ENCODE measurements at places on chromosomes 12 and 14.

DNA sequence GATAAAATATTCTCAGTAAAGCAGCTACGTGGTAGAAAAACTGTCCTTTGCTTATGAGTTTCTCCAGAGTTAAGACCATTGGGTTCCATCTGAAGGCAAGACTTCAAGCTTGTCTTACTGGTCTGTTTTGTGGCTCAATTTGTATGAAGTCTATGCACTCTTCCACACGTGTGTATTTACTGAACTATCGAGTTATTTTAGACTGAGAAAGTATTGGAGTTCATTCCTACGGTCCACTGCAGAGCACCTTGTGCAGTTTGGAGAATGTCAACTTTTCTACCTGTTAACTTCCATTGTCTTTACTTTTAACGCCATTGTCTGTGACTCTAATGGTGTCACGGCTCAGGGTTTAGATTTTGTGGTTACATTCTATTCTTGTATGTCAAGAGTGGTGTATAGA is 3.7 kb downstream of the HIF1A start:
- no peak for DNase-seq

- no peak for DNase-seq
Observed at GRCh38 chr12:26017484-26018211, 59.2 kb downstream of the RASSF8 start.

DNA sequence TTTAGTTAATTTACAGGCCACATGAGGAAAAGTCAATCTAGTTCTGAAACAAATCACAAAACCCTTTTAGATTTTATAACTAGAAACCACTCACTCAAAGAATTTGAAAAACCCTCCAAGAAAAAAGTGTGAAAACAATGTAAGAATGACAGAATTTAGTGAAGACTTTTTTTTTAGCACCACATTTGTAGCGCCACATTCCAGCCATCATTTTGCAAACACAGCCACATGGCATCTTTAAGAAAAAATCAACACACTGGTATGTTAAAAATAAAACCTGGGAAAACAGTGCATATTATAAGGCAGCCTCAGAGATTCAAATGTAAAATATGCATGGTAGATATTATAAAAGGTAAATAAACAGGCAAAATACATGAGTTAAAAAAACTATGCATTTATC is 22.3 kb upstream of the ALX1 start:
- DNase-seq, result no peak

DNA sequence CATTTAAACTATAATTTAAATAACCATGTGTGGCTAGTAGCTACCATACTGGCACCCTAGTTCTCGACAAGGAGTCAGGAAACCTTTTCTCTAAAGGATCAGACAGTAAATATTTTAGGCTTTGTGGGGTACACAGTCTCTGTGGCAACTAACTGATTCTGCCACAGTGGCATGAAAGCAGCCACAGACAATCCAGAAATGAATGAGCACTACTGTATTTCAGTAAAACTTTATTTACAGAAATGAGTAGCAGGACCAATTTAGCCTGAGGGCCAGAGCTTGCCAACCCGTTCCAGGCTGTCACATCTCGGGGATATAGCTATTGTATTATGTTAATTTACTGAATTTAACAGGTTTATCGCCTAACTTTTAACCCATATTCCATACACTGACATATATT is 278.7 kb downstream of the ITPR2 start:
- no peak for DNase-seq

GRCh38 chr14:63504648-63505047 is 38.5 kb downstream of the PPP2R5E start:
- no peak for DNase-seq

DNA sequence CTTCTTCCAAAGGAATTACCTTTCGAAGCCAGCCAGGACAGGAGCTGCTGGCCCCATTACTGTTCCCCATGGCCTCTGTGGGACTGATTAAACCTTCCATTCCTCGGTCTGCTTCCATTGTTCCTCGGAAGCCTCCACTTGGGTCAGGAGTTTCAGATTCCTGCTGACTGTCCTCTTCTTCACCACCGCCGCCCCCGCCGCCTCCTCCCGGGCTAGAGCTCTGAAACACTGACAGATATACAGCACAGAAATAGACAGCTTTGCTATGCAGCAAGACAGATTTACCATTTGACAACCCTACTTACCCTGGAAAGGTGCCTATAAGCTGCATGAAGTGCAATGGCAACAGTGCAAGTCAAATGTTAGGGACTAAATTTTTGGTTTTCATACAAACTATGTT is 21.8 kb downstream of the ZC2HC1C start:
- no peak for DNase-seq

DNA sequence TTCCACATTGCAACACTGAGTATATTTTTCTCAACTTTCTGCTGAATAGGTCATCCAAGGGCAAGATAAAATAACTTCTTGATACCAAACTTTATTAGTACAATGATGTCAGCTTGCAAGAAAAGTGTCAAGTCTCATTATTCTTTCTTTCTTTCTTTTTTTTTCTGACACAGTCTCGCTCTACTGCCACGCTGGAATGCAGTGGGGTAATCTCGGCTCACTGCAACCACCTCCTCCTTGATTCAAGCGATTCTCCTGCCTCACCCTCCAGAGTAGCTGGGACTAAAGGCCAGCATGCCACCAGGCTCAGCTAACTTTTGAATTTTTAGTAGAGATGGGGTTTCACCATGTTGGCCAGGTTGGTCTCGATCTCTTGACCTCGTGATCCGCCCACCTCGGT is 523.4 kb downstream of the FSCB start:
- no peak for DNase-seq

DNA sequence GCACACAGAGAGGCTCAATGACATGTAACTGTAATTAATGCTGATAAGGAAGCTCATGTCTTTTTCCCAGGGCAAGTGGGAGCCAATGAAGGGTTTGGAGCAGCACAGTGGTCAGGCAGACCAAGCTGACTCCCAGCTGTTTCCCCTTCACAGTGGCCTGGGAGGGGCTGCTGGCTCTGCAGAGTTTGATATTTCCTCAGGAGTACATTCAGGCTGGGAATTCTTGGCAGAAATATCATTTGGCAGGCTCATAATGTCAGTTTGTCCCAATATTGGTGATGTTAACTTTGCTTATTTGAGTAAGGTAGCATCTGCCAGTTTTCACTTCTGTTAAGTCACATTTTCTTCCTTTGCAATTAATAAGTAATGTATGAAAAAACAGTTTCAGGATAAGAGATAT is 247.0 kb downstream of the EMP1 start:
- DNase-seq, result no peak
